CD4-positive, alpha-beta T cell treated with Interleukin-10 for 1 hour (primary cell): ENCODE measurements at places on chromosomes 3 and 15.
A peak's percentile ranks its signal among the peaks of the same experiment; 100 is the strongest.

- DNase-seq, result no peak
These were observed 136.3 kb downstream of the PLD1 start for GRCh38 chr3:171673951-171674350.

GRCh38 chr3:138047596-138048158 is 37.7 kb downstream of the CLDN18 start:
- no peak for DNase-seq

- no peak for DNase-seq
These were observed 50.2 kb downstream of the CA12 start for GRCh38 chr15:63331456-63331855.

GRCh38 chr3:61371123-61371522 is 119.9 kb upstream of the FHIT start:
- peak; percentile 8 for DNase-seq

GRCh38 chr3:160781402-160781801 is 25.4 kb downstream of the PPM1L start:
- DNase-seq, result no peak

DNA sequence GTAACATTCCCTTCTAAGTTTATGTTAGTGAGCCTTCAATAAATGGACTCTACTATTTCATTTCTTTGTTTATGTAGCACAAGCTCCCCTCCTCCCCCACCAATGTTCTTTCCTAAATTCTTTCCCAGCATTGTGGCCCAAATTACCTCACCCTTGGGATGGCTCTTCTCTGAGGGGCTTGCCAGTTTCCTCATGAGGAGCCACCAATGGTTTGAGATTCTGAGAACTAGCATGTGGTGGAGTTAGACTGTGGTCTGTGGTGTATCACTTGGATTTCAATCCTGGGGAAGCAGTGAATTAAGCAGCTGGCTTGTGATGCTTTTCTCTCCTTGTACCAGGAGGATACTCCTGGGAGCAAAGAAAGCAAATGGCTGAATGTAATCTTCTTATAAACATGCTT is 50.0 kb upstream of the NPHP3 start:
- no peak for DNase-seq

- DNase-seq, result no peak
These were observed 33.9 kb downstream of the SMAD6 start for GRCh38 chr15:66735909-66736305.

DNA sequence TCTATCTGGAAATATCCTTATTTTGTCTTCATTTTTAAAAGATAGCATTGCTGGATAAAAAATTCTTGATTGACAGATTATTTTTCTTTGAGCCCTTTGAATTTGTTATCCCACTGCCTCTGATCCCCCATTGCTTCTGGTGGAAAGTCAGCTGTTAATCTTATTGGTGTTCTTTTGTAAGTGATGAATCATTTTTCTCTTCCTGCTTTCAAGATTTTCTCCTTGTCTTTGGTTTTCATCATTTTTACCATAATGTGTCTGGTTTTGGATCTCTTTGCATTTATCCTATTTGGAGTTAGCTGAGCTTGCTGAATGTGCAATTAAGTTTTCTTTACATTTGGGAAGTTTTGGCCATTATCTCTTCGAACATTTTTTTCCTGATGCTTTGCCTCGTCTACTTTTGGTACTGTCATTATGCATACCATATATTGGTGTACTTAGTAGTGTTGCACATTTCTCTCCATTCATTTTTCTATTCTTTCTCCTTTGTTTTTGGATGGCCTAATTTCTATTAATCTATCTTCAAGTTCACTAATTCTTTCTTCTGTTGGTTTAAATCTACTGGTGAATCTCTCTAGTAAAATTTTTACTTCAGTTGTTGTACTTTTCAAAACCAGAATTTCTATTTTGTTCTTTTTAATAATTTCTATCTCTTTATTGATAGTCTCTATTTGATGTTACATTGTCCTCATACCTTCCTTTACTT is 440.0 kb upstream of the PROK2 start:
- no peak for DNase-seq

DNA sequence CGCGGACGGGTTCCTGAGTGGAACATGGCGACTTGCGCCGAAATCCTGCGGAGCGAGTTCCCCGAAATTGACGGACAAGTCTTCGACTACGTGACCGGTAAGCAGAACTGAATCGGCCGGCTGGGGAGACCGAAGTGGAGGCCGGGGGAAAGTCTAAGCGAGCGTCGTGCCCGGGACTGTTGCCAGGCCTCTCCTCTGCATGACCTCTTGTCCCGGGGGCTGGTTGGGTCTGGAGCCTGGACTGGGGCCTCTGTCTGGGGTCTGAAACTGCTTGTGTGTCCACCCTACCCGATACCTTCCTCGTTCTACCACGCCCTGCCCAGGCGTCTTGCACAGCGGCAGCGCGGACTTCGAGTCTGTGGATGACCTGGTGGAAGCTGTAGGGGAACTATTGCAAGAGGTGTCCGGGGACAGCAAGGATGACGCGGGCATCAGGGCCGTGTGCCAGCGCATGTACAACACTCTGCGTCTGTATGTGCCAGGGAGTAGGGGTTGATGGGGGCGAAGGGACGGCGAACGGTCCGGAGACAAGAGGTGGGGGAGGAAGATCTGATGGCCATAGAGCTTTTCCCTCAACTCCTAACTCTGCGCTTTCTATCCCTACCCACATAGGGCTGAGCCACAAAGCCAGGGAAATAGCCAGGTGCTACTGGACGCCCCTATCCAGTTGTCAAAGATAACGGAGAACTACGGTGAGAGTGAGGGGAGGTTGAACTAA is at the start of gene ABCF3:
TSS of gene ABCF3 (plus strand) at position 16 of the 718 bp plus-strand sequence. CDS start at position 25, 9 bp downstream.
- no peak for DNase-seq

DNA sequence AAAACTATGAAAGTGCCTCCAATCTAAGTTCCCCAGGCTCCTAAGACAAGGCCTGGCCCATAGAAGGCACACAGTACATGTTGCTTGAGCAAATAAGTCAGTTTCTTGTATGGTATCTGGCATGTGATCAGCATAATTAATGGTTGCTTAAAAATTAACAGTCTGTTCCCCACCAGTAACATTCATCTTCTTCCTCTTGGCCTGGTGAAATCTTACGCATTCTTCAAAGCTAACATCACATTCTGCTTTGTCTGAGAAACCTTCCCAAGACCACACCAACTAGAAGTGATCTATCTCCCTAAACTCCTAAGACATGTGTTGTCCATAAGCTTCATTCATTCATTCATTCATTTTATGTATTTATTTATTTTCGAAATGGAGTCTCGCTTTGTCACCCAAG is 48.1 kb downstream of the LIPC start:
- DNase-seq, result no peak

DNA sequence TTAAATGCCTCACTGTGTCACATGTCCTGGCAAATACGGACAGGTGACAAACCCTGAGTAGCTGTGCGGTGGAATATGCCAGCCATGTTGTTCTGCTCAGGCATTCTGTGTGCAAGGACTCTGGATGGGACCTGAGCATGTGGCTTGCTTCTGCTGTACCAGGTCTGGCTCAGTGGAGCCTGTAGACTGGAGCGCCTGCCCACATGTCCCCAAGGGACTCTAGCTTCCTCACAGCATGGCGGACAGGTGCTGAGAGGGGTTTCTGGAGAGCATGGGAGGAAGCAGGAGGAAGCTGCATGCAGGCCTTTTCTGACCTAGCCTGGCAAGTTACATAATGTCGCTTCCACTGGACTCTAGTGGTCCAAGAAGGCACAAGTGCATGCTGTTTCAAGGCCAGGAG is 96.3 kb downstream of the PLXNA1 start:
- no peak for DNase-seq

- DNase-seq, result no peak
These were observed 416.9 kb downstream of the FOXP1 start for GRCh38 chr3:71166339-71167240.

GRCh38 chr3:143972155-143972504 is 507 bp downstream of the DIPK2A start:
- peak; percentile 46 for DNase-seq

- DNase-seq, result no peak
These were observed 76.3 kb upstream of the ATP2B2 start for GRCh38 chr3:10581716-10582115.

- DNase-seq, result no peak
These were observed 38.1 kb upstream of the LDHAL6B start for GRCh38 chr15:59168536-59168935.

DNA sequence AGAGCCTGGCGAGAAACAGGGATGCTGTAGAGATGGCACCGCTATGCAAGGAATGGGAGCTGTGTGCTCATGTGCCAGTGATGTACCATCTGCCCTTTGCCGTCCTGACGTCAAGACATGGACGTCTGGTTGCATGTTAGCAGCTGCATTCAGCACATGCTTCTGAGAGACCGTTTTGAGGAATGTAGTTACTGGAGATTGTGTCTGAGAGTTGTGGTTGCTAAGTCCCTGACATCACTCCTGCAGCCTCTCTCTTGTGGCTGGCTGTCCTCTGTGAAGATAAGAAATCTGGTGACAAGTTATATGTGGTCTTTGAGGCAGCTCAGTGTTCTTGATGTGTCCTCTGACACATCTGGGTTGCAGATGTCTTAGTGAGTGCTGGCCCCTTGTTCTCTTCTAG is 165.1 kb downstream of the APBA2 start:
- DNase-seq, result no peak

DNA sequence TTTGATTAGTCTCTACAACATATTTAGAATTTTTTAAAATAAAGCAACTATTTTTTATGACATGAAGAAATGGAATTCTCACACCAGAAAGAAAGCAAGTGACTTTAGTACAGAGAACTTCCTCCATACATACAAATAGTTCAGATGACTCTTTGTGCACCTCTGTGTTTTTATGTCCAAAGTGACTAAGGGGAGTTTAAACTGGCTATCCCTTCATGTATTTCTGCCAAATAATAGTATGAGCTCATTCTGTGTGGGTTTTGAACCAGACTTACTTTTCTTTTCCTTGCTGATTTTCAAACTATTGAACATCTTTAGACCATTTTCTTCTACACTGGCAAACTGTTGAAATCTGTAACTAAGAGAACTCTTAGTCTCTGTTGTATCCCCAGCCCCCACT is 196.3 kb downstream of the EPHA3 start:
- no peak for DNase-seq

GRCh38 chr15:91668370-91668769 is 185.1 kb upstream of the SLCO3A1 start:
- DNase-seq, result no peak

- DNase-seq, result no peak
These were observed 74.2 kb downstream of the EEFSEC start for GRCh38 chr3:128227507-128227906.

DNA sequence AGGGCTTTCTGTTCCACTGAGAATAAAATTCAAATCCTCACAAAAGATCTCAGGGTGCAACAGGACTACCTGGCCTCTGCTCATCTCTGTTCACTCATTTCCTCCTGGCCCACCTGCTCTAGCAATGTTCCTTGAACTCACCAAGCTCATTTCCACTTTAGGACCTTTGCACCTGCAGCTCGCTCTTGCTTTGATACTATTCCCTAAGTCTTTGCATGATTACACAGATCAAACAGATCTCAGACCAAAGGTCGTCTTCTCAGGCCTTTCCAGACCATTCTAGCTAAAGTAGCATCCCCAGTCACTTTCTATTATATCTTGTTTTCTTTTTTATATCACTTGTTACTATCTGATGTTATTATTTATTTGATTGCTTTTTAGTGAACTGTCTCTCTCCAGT is 54.7 kb downstream of the B3GNT5 start:
- no peak for DNase-seq

DNA sequence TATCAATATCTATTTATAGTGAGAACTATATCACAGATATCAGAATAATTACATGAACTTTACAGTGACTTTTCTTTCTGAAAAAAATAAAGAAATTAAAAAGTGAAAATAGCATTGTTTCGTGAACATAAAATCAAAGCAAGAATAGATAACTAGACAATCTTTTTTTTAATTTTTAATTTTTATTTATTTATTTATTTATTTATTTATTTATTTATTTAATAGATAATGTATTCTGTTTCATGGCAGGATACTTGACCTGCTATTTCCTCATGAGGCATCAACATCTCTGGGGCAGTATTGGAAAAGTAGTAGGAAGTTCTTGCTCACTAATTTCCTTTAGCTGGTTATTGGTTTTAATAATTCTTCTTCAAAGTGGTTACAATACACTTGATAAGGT is 33.3 kb downstream of the SLITRK3 start:
- DNase-seq, result no peak

DNA sequence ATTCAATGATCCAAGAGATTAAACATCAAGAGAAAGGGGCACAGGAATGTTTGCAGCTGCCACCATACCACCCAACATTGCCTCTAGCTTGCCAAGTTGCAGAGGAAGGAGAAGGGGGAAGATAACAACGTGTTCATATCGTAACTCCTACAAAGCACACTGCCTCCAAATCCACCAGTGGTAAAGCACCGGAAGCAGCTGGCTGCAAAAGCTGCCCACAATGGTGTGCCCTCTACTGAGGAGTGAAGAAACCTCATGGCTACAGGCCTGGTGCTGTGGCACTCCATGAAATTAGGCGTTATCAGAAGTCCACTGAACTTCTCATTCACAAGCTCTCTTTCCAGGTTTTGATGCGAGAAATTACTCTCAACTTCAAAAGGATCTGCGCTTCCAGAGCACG is 263.9 kb upstream of the STT3B start:
- no peak for DNase-seq

GRCh38 chr3:184372911-184373310 is 5.1 kb downstream of the THPO start:
- no peak for DNase-seq

DNA sequence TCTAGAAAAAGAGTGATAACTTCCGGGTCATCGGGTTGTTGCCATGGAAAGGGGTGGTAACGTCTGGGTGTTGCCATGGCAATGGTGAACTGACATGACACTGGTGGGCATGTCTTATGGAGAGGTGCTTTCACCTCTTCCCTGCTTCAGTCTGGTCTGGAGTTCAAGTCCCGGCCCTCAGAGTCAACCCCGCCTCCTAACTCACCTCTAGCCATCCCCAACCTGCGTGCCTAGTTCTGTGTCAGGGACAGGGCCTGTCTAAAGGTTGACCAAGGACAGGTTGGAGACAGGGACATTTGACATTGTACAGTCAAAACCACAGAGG is 96.0 kb downstream of the LSM3 start:
- no peak for DNase-seq

DNA sequence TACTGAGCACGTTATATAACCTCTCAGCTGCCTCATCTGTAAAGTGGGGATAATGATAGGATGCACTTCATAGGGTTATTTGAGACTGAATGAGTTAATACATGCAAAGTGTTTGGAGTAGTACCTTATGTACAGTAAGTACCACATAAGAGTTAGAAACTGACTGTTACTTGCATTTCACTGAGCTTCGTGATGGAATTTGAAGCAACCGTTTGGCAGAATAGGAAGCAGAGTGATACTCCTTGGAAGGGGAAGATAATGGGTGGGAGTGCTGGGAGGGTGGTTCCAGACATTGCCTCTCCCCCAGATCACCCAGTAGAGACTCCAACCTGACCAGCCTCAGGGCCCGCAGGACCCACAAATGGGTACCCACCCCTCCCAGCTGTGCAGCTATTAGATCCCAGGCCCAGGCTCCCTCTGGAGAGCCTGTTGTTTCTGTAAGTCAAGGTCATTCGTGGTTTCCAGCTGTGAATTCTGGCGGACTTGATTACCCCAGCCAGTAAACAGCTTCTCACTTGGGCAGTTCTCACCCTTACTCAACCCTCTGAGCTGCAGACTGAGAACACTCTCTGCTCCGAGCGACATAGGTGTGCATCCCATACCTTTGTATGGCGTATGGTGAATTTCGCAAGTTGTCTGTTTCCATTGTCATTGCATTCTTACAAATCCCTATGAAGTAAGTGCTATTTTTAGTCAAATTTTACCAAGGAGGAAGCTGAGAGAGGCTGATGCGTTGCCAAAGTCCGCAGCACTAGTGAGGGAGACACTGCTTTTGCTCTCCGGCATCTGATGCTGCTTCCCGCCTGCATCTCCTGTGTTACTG is 11.1 kb downstream of the ALPK3 start:
- DNase-seq, result no peak

GRCh38 chr3:179768080-179768479 is 115.2 kb downstream of the USP13 start:
- no peak for DNase-seq
